ENCODE measurements at places on chromosomes 16 and 17.

- DNase-seq: no peak
These were observed 11.3 kb upstream of the LDHD start for GRCh38 chr16:75127713-75128415.

DNA sequence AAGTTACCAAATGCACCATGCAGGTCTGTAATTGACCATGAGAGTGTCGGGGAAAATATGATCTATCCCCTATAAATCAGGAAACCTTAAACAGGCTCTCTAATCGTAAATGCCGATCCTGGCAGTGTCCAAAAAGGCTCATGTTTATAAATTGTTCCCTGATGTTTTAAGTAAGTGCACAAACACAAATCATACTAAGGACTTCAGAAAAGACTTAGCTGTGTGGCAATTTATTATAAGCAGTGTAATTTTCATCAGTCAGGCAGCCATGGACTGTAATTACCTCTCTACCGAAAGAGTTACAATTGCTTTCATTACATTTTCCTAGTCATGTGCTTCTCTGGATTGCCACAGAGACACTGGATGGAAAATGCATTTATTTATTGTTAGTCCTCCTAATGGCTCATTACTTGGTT is 73.4 kb upstream of the COX10 start:
- no peak for DNase-seq

- no peak for DNase-seq
These were observed 36.5 kb downstream of the DHX38 start for GRCh38 chr16:72129976-72130656.

GRCh38 chr16:55502801-55503366 is 6.0 kb upstream of the LPCAT2 start:
- DNase-seq: peak; percentile 4

DNA sequence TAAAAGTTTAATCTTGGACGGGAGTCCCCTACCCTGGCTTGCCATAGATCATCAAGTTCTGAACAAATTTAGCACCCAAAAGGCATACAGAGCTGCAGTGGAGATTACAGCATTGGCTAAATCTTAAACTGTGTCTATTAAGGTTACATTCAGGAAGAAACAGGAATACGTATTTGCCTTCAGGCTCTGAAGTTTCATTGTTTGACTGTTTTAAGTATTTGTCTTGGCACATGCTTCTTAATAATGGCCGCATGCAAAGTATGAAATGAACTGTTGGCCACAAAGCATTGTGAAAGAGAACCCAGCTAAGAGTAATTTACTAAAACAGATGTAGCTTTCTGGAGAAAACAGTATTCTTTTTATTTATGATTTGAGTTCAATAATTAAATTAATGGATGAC is 63.9 kb upstream of the CNEP1R1 start:
- no peak for DNase-seq

DNA sequence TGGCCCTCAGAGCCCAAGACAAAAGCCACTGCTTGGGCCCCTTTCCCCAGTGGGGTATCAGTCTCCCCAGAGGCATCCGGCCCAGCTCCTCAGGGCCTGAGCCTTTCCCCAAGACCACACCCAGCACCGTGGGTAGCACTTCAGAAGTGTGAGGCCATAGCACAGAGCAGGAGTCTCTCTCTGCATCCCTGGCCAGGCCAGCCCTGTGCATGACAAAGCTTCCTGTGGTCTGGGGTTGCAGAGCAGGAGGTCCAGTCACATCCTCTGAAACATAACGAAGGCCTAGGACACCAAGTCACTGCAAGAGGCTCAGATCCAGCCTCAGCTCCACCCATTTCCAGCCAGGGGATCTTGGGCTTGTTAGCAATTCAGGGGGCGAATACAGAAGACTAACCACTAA is 56.8 kb upstream of the ZNF423 start:
- no peak for DNase-seq

GRCh38 chr17:27536781-27537180 is 80.5 kb downstream of the KSR1 start:
- DNase-seq: no peak

- DNase-seq: no peak
These were observed 3.3 kb downstream of the USP43 start for GRCh38 chr17:9648521-9649110.

GRCh38 chr16:8831871-8832716 is 34.5 kb downstream of the PMM2 start:
- DNase-seq: no peak

GRCh38 chr17:6066183-6066948 is 3.8 kb upstream of the WSCD1 start:
- DNase-seq: no peak

GRCh38 chr16:8998108-8998507 is 34.4 kb upstream of the USP7 start:
- no peak for DNase-seq

- no peak for DNase-seq
These were observed 45.8 kb downstream of the TENT4B start for GRCh38 chr16:50198802-50199403.

GRCh38 chr16:17125671-17126070 is 345.1 kb downstream of the XYLT1 start:
- DNase-seq: no peak

DNA sequence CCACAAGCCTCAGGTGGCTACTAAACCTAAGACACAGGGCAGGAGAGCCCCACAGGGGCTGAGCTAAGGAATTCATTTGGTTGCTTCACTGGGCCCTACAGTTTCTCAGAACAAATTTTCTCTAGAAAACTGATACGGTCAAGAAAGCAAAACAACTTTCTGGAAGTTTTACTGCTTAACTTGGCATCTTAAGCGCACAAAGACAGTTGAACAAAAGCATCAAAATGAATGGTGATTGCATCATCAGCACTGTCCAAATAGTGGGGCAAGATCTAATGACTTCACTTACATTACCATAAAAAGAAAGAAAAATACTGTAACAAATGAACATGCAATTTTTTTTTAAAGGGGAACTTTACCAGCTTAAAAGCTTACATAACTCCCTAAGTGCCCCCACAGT is 47.6 kb downstream of the XPO6 start:
- no peak for DNase-seq

GRCh38 chr17:80012765-80013741 is 22.6 kb downstream of the TBC1D16 start:
- DNase-seq: no peak

GRCh38 chr16:67137605-67138004 is 13.2 kb downstream of the B3GNT9 start:
- DNase-seq: no peak

DNA sequence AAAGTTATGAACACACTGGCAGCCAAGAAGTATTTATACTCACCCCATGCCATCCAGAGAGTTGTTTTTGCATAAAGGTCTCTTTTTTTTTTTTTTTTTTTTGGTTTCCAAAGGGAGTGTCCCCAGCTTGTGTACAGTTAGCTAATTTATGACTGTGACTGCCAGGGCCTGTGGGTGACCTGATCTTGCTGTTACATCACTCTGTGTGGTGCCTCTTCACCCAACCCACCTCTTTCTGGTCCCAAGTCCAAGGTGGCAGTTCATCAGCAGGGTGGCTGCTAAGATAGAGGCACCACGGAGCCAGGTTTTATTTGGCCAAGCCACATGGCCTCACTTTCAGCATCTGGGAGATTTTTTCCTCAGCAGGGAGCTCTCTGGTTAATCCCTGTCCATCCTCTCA is at the start of gene NOS2:
TSS of gene NOS2 (minus strand) at position 8 of the 400 bp plus-strand sequence. CDS start 1,720 bp downstream, outside the sequence.
- DNase-seq: no peak

DNA sequence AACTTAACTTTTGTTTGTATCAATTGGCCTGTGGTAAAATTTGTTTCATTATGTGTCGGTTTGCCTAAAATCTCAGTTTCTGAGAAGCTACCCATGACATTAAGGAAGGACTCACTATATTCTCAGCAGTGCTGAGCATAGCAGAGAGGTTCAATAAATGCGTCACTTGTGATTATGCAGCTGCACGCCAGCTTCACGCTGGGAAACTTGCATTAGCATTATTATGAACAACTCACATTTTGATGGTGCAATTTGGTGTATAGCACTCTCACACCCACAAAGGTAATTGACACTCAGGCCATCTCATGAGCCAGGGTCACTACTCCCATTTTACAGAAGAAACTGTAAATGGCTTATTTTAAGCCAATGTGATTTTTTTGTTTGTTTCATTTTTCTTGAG is 80.6 kb upstream of the SALL1 start:
- no peak for DNase-seq

GRCh38 chr17:39665642-39666224 is 584 bp downstream of the TCAP start:
- no peak for DNase-seq
